ENCODE measurements at places on chromosomes 13 and 19.

GRCh38 chr19:5504114-5504513 is 48.9 kb downstream of the ZNRF4 start:
- no peak for DNase-seq

- DNase-seq: no peak
Measured at GRCh38 chr19:17324357-17325114, 10.1 kb downstream of the ANO8 start.

GRCh38 chr13:34993470-34993869 is 51.4 kb downstream of the NBEA start:
- DNase-seq: no peak

DNA sequence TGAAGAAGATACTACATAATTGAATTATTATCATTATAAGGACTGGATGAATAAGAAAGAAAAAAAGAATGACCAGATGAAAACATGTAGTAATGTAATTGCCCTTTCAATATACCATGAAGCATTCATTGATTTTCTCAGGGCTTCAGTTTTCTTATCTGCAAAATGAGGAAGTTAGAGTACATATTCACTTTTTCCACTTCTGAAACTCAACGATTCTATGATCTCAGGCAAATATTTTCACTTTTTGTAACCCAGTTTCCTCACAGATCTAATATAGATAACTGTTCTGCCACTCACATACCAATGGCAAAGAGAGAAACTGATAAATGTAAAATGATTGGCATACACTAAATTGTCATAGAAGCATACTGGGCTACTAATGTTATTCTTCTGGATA is 856.6 kb upstream of the KLHL1 start:
- DNase-seq: no peak

- DNase-seq: peak; percentile 4
Measured at GRCh38 chr19:56252699-56253422, 19.7 kb upstream of the EDDM13 start.

DNA sequence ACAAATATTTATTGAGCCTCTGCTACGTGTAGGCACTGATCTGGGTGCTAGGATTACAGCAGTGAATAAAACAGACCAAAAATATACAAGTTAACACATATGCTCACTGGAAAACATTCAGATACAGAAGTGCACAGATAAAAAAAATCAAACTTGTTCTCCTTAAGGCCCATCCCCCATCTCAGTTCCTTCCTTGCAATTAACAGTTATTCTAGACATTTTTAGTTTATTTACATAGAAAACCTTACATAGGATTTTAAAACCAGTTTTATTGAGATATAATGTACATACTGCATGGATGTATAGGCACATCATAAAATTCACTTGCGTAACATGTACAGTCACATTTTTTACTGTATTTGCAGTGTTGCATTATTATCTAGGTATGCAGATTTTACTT is 36.5 kb upstream of the HMGB1 start:
- no peak for DNase-seq

- no peak for DNase-seq
Measured at GRCh38 chr13:112117258-112117954, 50.5 kb downstream of the SOX1 start.

GRCh38 chr19:1009981-1010538 is 9.8 kb downstream of the GRIN3B start:
- no peak for DNase-seq

DNA sequence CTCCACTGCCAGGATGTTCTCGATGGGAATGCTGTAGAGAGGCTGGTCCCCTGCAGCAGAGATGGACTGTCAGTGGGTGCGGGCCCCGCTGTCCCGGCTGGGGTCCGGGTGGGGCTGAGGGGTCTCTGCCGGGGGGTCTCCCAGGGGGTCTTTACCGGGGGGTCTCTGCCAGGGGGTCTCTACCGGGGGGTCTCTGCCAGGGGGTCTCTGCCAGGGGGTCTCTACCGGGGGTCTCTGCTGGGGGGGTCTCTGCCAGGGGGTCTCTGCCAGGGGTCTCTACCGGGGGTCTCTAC is 25.7 kb upstream of the C13orf46 start:
- DNase-seq: no peak

DNA sequence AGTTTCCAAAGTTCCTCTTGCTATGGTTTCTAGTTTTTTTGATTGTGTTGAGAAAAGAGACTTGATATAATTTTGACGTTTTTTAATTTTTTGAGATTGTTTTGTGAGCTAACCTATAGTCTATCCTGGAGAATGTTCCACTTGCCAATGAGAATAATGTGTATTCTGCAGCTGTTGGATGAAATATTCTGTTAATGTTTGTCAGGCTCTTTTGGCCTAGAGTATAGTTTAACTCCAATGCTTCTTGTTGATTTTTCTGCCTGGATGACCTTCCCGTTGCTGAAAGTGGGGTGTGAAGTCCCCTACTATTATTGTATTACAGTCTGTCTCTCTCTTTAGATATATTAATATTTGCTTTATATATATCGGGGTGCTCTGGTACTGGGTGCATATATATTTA is 40.0 kb downstream of the RASA3 start:
- DNase-seq: no peak

GRCh38 chr13:24176351-24177101 is 16.0 kb downstream of the SPATA13 start:
- DNase-seq: no peak

DNA sequence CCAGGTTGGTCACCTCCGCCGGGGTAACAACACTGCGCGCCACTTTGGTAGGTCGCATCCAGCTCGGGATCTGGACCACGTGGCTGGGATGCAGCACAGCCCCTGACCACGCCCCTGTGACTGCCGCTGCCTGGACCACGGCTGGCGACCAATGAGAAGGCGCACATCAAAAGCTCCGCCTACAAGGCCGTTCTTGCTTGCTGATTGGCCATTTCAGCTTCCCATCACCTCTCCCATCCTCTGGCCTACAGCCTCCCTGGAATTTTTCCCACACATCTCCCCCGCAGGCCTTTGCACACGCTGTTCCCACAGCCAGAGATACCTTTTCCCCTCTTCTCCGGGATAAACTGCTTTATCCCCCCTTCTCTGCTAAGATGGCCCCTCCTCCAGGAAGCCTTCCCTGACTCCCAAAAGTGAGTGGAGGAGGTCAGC is 12.5 kb upstream of the MAP1S start:
- DNase-seq: peak; percentile 57

DNA sequence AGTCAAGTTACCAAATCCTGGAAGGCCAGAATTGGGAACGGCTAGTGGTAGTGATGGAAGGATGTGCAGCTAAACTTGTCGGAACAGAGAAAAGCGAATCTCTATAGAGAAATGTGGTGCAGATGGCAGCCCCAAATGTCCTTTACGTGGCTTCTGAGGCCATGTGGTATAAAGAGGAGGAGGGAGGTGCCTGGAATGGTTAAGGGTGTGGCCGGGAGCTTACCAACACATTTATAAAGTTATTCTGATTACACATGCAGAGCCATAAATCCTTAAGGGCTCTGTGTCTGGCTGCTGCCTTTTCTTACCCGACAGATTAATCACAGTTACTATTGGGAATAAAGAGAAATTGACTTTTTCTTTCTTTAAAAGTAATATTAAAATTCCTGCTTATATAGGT is 190.1 kb downstream of the OXGR1 start:
- DNase-seq: no peak

DNA sequence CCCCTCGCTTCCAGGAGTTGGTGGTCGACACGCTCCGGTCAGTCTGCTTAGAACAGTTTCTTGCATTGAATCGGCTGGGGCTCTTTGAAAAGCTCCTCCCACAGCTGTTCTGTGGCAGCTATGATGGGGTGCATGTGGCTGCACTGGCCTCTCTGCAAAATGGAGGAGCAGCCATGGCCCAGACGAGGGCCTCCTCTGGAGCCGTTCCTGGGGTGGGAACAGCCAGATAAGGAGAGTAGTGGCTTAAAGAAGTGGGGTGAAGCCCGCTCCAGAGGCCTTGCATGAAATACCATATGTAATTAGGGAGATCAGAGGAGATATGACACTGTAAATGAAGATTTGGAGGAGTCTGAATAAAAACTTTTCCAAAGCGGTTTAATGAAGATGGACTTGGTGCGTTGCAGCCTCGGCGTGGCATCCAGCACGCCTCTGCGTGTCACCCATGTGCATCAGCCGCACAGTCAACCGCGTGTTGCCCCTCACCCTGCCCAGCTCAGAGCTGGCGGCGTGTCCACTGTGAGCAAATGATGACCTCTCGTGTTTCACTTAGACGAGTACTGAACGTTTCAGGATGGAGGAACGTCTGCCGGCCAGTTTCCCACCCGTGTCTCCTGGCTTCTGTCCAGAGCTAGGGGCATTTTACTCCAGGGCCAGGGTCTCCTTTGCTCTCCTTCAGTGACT is 199.2 kb downstream of the TEX29 start:
- no peak for DNase-seq

All from HCEC 1CT (cell line).